ENCODE measurements at places on chromosomes 2 and 18.
A peak's percentile ranks its signal among the peaks of the same experiment; 100 is the strongest.

DNA sequence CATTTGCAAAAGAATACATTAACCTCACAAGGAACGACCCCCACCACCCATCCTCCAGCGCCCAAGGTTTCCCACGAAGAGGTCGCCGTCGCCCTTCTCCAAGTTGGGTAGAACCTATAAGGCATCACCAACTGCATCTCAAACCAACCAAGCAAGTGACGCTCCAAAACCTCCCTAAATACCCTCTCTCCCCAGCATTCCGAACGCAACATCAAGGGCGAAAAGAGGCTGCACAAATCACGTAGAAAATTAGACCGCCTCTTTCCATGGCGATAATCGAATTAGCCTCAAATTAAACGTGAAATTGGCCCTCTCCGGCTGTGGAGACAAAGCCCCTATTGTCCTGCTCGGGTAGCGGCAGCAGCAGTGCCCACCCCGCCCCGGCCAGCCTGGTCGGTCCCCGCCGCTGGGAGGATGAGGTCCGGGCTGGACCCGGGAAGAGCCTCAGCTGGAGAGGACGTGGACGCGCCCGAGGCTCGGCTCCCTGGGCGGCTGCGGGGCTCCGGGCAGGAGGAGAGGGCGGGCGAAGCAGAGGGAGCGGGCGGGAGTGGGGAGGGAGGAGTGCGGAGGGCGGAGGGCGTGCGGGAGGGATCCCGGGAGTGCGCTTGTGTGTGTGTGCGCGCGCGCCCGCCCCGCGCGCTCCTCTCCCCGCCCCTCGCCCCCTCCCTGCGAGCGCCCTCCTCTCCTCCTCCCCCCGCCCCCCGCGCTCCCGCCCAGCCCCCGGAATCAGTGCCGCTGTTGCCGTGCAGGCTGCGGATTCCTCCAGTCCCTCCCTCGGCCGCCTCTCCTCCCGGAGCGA lies at the start of gene SPTBN1:
SPTBN1 (plus strand) TSS at position 765 of the 799 bp plus-strand sequence. CDS start 70,092 bp downstream, outside the sequence.
- DNase-seq: peak; percentile 92

GRCh38 chr2:143948710-143949109 lies 571.2 kb downstream of the ZEB2 start:
- no peak for DNase-seq

- no peak for DNase-seq
Measured at GRCh38 chr2:70627211-70627898, 73.7 kb upstream of the TGFA start.

DNA sequence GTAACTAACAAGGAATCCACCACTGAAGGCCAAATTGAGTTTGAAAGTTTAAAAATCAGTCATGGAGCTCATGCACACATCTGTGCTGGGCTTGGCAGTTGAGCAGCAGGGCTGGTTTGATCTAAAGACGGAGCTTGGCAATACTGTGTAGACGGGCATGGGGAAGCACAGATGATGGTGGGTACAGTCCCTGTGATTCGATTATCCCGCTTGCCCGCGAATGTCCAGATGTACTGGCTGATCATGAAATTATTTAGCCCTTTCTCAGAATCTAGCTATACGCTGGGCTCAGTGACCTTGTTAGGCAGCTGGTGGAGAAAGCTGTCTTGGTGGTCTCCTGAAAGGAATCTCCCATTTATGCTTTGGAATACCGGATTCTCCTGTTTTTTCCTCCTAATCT lies 74.8 kb upstream of the SOX11 start:
- no peak for DNase-seq

DNA sequence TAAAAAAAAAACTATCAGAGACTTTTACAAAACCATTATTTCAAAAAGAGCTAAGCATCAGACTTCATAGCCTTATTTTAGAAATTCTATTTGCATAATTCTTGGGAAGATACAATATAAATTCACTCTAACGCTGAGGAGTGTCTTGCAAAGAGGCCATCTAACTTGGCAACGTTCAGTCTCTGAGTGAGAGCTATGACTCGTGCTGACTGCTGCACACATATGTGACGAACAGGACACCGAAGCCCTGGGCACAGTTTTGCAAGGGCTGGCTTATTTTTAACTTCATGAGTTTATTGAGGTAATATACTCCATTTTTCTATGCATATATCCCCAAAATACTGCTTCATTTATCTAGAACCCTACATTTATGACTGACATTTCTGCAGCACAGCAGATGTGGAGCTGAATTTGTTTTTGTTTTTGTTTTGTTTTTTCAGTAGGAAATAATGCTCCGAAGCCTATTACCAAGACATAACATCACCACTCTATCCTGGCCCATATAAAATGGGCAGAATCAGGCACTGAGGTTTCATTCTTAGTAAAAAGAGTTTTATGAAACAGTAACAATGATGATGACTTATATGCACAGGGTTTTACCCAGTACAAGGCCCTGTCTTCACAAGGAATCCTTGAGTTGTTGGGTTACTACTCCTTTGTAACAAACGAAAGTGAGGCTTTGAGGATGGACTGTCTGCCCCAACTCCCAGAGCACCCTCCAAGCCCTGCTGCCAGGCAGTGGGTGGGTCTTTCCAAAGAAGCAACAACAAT lies 68.3 kb downstream of the CRACDL start:
- DNase-seq: peak; percentile 54

GRCh38 chr2:116491292-116491691 lies 1323.2 kb upstream of the DDX18 start:
- DNase-seq: no peak

- DNase-seq: no peak
Measured at GRCh38 chr2:128036748-128037607, 9.1 kb upstream of the SAP130 start.

DNA sequence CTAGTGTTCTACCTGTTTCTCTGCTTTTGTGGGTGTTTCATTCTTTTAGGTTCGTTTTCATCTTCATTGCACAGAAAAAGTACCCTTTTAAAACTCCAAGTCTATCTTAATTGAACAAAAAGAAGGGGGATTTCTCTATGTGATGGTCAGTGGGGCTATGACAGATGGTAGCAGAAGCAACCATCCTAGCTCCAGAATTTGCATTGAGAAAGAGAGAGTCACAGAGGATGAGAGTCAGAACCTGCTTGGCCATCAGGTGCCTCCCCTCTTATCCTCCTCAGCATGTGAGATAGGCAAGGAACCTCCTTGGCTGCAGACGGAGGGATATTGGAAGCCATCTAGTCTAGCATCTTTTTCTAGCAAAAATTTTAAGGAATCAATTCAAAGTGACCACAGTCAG lies 398.0 kb upstream of the DCC start:
- DNase-seq: no peak

DNA sequence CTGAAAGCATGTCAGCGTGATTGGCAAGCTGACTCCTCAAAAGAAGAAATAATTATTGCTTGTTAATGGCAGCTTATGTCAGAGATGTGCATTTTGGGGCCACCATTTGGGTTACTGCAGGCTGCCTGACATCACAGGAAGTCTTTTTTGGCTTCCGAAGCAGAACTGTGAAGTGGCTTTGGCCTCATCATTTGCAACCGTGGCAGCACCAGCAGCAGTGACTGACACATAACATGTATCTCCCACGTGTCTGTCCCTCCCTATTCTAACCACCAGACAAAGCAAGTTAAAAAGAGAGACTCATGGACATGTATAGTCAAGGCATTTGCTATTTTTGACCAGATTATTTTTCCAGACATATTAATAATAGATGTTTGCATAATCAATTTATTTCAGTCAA lies 488.7 kb upstream of the ACVR2A start:
- DNase-seq: no peak

DNA sequence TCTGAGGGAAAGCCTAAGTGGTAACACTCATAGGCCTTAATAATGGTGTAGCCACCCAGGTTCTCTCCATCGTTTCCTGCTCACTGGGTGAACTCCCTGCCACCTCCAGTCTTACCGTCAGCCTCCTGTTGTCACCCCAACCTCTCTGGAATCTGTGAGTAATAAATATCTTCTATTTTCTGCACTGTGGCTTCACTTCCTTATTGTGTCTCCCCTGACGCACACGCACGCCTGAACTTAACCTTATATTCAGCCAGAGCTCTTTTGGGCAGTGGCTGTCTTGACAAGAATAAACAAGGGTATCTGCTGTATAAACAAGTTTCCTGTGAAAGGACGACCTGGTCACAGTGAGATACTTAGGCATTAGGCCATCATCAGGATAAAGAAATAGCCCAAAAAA lies 467.2 kb downstream of the SPAG16 start:
- no peak for DNase-seq

- DNase-seq: no peak
Measured at GRCh38 chr2:190576573-190576972, 42.1 kb upstream of the NEMP2 start.

DNA sequence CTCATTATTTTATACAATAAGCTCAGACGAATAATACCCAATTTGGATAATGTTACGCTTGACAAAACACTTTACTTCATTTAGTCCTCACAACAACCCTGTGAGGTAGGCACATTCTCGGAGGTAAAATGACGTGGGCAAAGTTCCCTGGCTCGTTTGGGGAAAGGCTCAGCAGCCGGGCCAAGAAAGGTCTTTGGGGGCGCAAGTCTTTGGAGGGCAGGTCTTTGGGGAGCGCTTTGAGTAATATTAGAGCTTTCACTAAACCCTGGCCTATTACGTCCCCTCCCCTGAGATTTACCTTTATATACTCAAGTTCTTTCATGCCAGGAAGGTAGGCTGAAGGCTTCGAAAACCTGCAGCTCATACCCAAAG lies 427 bp downstream of the RBKS start:
- DNase-seq: no peak

GRCh38 chr2:27174638-27175037 lies 25.8 kb downstream of the TCF23 start:
- peak; percentile 50 for DNase-seq

- DNase-seq: no peak
Measured at GRCh38 chr2:54384301-54385203, 71.6 kb upstream of the SPTBN1 start.

- DNase-seq: no peak
Measured at GRCh38 chr2:68762665-68763064, 28.1 kb downstream of the ARHGAP25 start.

DNA sequence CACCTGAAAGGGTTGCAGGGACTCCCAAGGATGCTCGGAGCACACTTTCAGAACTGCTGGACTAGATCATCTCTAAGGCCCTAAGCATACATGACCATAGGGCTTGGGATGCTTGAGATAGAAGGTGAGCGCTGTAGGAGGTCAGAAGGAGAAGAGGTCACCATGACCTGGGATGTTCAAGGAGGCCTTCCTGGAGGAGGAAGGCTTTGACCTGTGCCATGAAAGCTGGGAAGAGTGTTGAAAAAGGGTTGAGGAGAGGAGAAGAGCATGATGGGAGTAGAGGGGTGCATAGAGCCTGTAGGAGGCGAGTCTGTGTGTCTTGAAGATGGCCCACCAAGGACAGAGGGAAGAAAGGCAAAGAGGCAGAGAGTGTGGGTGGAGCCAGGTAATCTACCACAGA lies 222.4 kb downstream of the LOXHD1 start:
- no peak for DNase-seq

GRCh38 chr2:193276069-193276468 lies 1081.3 kb upstream of the TMEFF2 start:
- no peak for DNase-seq

DNA sequence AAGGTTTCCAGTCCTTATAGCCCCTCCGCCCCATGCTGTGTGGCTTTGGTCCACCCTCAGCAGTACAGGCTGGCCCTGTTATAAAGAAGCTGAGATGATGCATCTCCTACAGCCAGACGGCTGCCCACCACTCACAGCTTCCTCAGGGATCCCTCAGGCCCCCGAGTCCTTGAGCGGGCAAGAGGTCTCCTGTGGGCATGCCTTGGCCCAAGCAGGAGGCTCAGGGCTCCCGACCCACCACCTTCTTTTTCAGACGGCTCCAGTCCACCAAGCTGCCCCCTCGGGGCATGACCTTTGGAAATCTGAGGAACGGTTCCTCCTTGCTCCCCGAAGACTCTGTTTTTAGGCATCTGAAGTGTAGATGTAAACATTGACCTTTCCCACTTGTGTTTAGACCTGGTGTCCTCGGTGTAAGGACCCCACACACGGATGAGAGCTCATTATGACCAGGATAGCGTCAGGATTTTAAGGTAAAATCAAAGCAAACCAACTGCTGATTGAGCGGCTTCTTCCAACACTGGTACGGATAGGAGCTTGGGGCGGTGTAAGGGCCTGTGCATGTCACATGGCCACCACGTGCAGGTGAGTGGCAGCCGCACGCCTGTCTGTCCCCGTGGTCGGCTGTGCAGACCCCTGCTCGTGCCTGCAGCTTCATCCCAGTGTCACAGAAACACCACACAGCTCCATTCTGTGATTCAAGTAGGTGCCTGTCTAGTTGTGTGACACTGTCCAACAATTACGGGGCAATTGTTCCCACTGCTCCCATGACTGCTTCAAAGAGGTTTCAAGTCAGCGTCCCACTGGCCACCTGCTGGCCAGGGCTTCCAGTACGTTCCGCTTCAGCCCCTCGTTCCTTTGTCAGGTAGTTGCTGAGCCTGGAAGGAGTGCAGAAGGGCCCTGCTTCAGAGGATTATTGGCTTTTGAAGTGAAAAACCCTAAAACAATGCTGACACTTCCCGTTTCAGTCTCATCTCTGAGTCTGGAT lies 74.7 kb downstream of the NDUFA10 start:
- no peak for DNase-seq

DNA sequence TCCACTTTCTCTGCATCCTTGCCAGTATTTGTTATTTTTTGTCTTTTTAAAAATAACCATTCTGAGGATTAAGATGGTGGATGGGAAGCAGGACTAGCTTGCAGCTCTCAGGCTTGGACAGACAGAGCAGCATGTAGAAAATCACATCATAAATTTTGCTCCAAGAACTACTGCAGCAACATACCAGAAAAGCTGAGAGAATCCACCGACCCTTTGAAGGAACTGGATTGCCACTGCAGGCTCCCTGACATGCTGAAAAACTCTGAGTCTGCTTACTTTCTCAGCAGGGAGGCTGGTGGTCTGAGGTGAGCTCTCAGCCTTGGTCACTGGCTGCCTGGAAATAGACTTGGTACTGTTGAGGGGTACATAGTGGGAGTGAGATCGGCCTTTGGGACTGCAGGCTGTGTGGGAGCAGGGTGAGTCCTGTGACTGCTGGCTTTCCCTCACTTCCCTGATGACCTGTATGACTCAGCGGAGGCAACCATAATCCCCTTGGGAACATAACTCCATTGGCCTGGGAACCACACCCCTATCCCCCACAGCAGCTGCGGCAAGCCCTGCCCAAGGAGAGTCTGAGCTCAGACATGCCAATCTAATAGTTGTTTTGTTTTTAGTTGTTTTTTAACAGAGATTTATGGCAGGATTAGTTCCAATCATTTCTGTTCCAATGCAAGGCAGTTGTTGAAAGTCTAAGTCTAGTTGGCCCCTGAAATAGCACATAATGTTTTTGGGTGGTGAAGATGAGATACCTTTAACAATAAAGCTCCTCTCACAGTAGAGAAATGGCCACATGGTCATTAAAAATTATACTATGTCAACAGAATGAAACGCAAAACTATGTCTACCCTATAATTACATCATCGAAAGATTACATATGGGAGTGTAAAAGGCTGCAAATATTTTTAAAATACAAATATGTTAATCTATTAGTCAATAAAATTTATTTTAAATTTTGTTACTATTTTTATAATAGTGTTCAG lies 414.2 kb upstream of the CHAC2 start:
- peak; percentile 5 for DNase-seq

GRCh38 chr2:102342888-102343287 lies 12.7 kb upstream of the IL18R1 start:
- no peak for DNase-seq

- no peak for DNase-seq
Measured at GRCh38 chr2:105032476-105032875, 5.4 kb upstream of the MRPS9 start.

- no peak for DNase-seq
Measured at GRCh38 chr2:239825705-239825979, 199.5 kb downstream of the NDUFA10 start.
